ENCODE measurements at places on chromosomes 16 and 17.

DNA sequence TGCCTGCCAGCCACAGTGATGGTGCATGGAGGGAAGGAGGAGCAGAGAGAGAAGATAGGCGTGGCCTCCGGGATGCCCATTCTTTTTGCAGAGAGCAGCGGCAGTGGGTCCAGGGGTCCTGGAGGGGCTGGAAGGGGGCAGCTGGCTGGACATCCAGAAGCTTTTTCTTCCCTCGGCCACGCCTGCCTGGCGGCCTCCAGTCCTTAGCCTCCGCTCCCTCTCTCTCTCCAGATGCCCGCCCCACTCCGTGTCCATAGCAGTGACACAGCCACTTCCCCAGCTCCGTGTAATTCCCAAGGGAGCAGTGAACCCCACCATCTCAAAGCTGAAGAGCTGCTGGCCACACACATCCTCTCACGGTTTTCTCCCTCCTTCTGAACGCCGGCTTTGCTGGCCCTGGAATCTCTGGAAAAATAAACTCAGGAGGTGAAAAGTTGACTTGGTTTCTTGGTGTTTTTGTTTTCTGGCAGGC, 26.3 kb upstream of the CDC42EP4 start:
- peak; percentile 90 for DNase-seq

DNA sequence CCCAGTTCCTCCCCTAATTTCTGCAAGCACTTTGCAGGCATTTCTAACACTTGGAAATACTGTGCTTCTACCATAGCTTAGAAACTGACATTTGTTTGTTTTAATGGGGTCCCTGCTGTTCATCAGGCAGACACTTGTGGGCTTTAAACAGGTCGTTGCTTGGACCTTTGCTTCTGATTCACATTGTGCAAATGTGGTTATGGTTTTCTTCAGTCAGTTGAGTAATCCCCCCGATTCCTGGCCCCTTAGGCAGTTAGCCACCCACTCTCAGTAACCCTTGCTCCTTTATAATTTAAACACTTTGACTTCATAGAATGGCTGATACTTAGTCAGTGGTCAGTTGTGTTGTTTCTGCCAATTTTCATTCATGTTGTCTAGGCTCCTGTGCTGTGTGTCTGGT, 39.4 kb downstream of the SLC47A1 start:
- DNase-seq = no peak

DNA sequence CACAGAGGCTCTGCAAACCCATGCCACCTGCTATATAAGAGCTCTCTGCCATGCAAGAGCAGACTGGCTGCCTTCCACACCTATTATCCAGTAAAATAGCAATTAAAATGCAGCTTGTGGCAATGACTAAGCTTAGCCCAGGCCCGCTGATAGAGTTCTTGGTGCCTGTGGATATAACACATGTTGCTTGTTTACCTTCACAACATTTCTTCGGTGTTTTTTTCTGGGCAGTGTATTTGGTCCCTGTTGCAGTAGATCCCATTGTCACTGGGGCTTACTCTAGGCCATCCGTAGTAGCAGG, 63.5 kb downstream of the SPECC1 start:
- DNase-seq = no peak

GRCh38 chr17:3888343-3889171, 4.3 kb downstream of the CAMKK1 start:
- peak; percentile 97 for DNase-seq

GRCh38 chr16:51095084-51095881, 55.8 kb downstream of the SALL1 start:
- no peak for DNase-seq

DNA sequence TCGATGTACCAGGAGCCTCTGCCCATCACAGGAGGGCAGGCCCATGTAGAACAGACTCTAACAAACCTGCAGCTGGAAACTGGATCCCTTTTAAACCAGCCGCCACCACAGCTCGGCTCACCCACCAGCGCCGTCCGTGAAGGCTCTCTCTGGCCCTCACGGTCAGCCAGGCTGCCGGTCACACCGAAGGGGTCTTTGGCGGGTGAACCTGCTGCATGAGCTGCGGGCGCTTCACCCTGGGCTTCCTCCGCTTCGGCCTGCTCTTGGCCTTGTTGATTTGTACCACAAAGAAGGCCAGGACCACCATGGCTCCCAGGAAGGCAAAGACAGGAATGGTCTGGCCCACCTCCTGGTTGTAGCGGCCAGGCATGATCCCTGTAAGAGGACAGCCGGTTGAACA, 11.7 kb upstream of the SLC38A8 start:
- no peak for DNase-seq

- DNase-seq = peak; percentile 55
Measured at GRCh38 chr17:80751070-80751945, 206.7 kb downstream of the RPTOR start.

DNA sequence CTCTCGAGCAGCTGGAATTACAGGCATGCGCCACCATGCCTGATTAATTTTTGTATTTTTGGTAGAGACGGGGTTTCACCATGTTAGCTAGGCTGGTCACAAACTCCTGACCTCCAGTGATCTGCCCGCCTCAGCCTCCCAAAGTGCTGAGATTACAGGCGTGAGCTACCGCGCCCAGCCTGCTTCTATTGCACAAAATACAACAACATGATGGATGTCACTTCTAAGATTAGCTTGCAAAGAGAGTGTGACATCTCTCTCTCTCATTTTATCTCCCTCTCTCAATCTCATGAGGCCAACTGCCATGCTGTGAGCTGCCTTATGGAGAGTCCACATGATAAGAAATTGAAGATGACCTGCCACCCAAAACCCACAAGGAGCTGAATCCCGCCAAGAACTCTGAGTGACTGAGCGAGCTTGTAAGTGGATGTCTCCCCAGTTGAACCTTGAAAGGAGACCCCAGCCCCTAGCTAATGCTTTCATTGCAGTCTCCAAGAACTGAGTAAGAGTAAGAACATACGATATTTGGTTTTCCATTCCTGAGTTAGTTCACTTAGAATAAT, 458.5 kb downstream of the RBFOX1 start:
- no peak for DNase-seq

DNA sequence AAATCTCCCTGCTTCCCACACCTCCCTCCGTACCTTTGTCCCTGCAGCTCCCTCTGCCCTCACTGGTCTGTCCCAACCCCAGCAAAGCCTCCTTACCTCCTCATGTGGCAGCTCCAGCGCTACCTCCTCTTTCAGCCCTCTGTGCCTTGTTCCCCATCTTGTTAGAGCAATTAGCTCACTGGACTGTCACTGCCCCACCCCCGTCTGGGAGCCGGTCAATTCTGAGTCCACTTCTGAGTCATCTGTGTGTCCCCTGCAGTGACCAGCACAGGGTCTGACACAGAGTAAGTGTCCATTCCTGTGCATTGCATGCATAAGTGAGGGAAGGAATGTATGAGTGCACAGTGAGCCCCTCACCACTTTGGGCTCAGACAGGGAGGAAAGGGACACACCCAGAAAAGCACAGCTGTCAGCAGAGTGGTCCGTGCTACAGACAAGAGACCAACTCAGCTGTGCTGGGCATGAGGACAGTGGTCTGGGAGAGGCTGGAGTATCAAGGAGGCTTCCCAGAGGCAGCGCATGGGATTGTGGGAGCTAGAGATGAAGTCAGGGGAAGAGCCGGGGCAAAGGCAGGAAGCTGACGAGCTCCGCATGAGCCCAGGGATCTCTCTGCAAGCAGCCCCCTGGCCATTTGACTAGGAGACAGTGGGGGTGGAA, 45.9 kb downstream of the PITPNM3 start:
- no peak for DNase-seq

Measured in muscle of leg (tissue), 16 donors.